Spleen (tissue), 13 donors: ENCODE measurements at places on chromosomes 11 and 22. TPM values are rescaled to one million over a fixed set of nuclear protein-coding genes. Genes with fewer than 3 reads are reported as not detected.

The MYRF gene
- 0.79 TPM for total RNA-seq

The TUBA8 gene
- 2.6 TPM for total RNA-seq

GRCh38 chr11:93476796-93477195, 66.4 kb downstream of the SMCO4 start:
- H3K27ac ChIP-seq: no peak overlapping the region
- no peaks in the 10 kb centered on the region for H3K27me3 ChIP-seq
- DNase-seq: no peak
- H3K36me3 ChIP-seq: peaks cover 49% of the 10 kb centered on the region

The FOLR2 gene
- total RNA-seq: 62.3 TPM

GRCh38 chr22:39717099-39717498, 146.5 kb downstream of the CACNA1I start:
- H3K4me3 ChIP-seq: no peak overlapping the region
- H3K27ac ChIP-seq: no peak overlapping the region
- no peaks in the 10 kb centered on the region for H3K4me1 ChIP-seq
- H3K27me3 ChIP-seq: no peaks in the 10 kb centered on the region
- DNase-seq: no peak

The OR4X1 gene
- total RNA-seq: not detected

DNA sequence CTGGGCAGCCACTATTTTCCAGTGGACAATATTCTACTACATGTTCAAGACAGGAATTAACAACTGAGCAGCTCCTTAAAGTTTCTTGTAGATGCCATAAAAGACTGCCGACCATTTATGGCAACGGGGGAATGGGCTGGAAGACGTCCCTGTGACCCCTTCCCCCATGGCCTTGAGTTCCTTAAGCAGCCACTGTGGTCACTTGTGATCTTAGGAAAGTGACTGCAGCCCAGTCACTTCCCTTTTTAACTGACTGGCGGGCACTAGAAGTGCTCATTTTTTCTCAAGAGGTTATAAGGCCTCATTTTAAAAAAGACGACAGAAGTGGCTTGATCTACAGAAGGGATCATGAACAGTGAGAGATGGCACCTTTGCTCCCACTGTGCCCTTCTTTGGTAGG, 153.2 kb upstream of the NARS2 start:
- H3K4me1 ChIP-seq: no peaks in the 10 kb centered on the region
- no peak overlapping the region for H3K27ac ChIP-seq
- no peaks in the 10 kb centered on the region for H3K36me3 ChIP-seq

GRCh38 chr11:119404872-119405271, 18.1 kb downstream of the THY1 start:
- no peak overlapping the region for H3K4me3 ChIP-seq
- H3K36me3 ChIP-seq: no peaks in the 10 kb centered on the region
- no peaks in the 10 kb centered on the region for H3K4me1 ChIP-seq
- H3K27me3 ChIP-seq: no peaks in the 10 kb centered on the region

The REXO2 gene
- total RNA-seq: 77.7 TPM

- H3K27ac ChIP-seq: no peak overlapping the region
- no peak overlapping the region for H3K4me3 ChIP-seq
- H3K4me1 ChIP-seq: no peaks in the 10 kb centered on the region
- no peaks in the 10 kb centered on the region for H3K36me3 ChIP-seq
These were observed 97.2 kb downstream of the FBXO7 start for GRCh38 chr22:32571761-32572160.

DNA sequence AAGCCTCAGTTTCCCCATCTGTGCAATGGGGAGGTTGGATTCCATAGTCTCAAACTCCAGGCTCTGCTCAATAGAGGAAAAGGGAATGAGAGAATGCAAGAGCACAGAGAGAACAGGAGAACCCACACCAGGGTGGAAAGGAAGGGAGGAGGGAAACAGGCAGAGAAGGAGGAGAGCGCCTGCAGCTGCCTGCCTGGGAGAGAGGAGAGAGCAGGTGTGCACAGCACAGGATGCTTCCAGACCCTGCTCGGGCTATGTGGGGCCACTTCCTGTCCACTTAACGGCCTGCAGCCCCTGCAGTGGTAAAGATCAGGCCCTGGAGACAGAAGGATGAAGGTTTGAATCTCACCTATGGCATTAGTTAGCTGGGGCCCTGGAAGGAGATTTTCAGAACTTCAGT, 12.3 kb downstream of the LRRC32 start:
- peaks cover 16% of the 10 kb centered on the region for H3K4me1 ChIP-seq
- peaks cover 4% of the 10 kb centered on the region for H3K27me3 ChIP-seq
- no peak overlapping the region for H3K4me3 ChIP-seq
- peak; percentile 40 for DNase-seq
- H3K27ac ChIP-seq: no peak overlapping the region
- no peaks in the 10 kb centered on the region for H3K36me3 ChIP-seq

DNA sequence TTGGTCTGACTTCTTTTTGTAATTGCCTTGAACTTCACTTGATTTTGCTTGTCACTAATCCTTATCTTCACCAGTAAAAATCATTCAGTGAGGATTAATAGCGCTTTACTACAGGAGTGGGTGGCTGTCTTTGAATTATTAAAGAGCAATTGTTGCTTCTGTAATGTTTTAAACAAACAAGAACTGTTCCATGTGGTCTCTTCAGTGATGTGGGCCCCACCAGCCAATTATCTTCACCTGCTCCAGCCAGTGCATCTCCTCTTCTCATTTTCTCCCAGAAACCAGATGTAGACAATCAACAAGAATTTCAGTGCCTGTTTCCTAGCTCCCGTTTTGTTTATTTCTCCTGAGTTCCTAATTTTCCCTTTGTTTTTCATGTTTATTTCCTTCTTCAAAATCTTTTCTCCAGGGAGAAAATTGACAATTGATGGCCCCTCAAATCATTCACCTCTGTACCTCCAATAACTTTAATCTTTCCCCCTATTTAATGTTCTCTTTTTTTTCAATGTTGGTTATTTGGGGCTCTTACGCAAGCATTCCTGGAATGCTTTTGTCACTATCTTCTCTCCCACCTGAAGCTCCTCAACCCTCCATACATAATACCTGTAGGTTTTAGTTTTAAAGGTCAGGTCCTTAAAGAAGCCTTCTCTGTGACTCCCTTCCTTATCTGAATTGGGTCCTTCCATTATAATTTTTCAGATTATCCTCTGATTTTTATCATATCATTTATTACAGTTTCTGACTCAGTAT, 115.1 kb downstream of the ARFGAP2 start:
- H3K27ac ChIP-seq: no peak overlapping the region
- no peak for DNase-seq
- no peaks in the 10 kb centered on the region for H3K4me1 ChIP-seq
- peaks cover 15% of the 10 kb centered on the region for H3K36me3 ChIP-seq
- no peaks in the 10 kb centered on the region for H3K27me3 ChIP-seq
- no peak overlapping the region for H3K4me3 ChIP-seq

GRCh38 chr11:133892126-133892525, 46.8 kb upstream of the SPATA19 start:
- H3K27ac ChIP-seq: no peak overlapping the region
- H3K36me3 ChIP-seq: no peaks in the 10 kb centered on the region
- H3K27me3 ChIP-seq: no peaks in the 10 kb centered on the region
- DNase-seq: no peak
- H3K4me1 ChIP-seq: no peaks in the 10 kb centered on the region
- H3K4me3 ChIP-seq: no peak overlapping the region

The APOL4 gene
- total RNA-seq: not detected

The BCO2 gene
- total RNA-seq: 3.8 TPM

- H3K4me3 ChIP-seq: no peak overlapping the region
- no peak overlapping the region for H3K27ac ChIP-seq
- no peaks in the 10 kb centered on the region for H3K4me1 ChIP-seq
- no peak for DNase-seq
- H3K27me3 ChIP-seq: no peaks in the 10 kb centered on the region
- H3K36me3 ChIP-seq: no peaks in the 10 kb centered on the region
These were observed 118.2 kb upstream of the BLID start for GRCh38 chr11:122234257-122234656.

The SLC37A2 gene
- 85.7 TPM for total RNA-seq

DNA sequence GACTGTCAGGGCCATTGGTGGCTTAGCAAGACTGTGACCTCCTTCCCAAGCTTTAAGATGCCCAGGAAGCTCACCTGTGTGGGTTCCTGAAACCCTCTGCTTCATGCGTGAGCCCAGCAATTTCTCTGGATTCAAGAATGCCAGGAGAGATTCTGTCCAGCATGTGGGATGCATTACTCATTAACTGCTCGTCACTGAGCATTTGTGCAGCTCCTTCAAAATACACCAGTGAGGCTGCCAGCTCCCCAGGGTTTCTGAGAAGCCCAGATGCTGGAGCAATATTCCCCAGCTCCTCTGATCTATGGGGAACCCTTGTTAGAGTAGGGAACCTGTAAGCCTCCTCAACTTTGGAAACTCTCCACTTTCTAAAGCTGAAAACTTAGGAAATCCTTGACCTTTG, 126.5 kb downstream of the CHST1 start:
- H3K27me3 ChIP-seq: no peaks in the 10 kb centered on the region
- H3K4me3 ChIP-seq: no peak overlapping the region
- H3K36me3 ChIP-seq: no peaks in the 10 kb centered on the region

GRCh38 chr11:117725048-117725734, 71.8 kb downstream of the DSCAML1 start:
- no peaks in the 10 kb centered on the region for H3K36me3 ChIP-seq
- no peak overlapping the region for H3K4me3 ChIP-seq
- H3K27me3 ChIP-seq: peaks cover 4% of the 10 kb centered on the region
- no peaks in the 10 kb centered on the region for H3K4me1 ChIP-seq

DNA sequence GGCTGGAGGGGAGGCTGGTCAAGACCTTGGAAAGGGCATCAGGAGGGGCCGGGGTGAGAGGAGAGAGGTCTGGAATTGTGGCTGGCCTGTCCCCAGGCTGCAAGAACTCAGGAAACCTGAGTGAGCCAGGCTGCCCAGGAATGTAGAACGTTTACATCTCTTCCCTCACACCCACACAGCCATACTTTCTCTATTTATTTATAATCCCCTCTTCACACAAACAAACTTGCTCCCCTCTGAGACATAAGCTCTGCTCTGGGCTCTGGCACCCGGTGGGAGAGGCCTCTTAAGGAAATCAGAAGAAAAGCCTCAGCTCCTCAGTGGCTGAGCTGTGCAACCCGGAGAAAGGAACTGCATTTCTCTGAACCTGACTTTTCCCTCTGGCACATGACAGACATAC, 5.5 kb downstream of the CHRDL2 start:
- H3K27me3 ChIP-seq: peaks cover 4% of the 10 kb centered on the region
- H3K27ac ChIP-seq: no peak overlapping the region
- no peak for DNase-seq
- H3K36me3 ChIP-seq: no peaks in the 10 kb centered on the region

The LRRC74B gene
- not detected for total RNA-seq

- no peak for DNase-seq
- H3K27ac ChIP-seq: no peak overlapping the region
- peaks cover 65% of the 10 kb centered on the region for H3K4me1 ChIP-seq
- H3K4me3 ChIP-seq: peak overlapping the region; percentile 71
- H3K36me3 ChIP-seq: no peaks in the 10 kb centered on the region
These were observed 1.5 kb downstream of the IGSF9B start for GRCh38 chr11:133955081-133955891.

DNA sequence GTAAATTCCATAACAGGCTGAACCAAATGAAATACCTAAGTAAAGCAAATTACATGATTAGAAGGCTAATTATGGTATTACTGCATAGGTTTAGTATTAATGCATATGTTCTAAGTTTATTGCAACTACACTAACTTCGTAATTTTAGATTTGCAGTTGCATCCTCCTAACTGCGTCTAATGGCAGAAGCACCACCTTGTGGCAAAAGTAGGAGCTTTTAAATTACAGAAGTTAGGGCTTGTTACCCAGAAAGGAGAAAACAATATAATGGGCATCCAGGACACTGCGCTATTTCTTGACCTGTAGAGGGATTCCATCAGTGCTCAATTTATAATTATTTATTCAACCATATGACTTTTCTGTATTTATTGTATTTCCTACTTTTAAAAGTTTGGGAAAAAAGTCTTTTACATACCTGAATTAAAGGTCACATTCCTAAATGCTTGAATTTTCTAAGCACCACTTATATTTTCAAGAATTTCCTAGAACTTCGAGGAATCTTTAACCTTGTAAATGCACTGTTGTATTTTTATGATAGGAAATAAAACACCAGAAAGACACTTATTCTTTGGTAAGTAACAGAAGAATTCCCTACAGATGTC, 16.3 kb upstream of the GPR83 start:
- H3K4me3 ChIP-seq: no peak overlapping the region
- DNase-seq: no peak
- H3K4me1 ChIP-seq: no peaks in the 10 kb centered on the region
- H3K27me3 ChIP-seq: no peaks in the 10 kb centered on the region
- H3K36me3 ChIP-seq: peaks cover 17% of the 10 kb centered on the region

DNA sequence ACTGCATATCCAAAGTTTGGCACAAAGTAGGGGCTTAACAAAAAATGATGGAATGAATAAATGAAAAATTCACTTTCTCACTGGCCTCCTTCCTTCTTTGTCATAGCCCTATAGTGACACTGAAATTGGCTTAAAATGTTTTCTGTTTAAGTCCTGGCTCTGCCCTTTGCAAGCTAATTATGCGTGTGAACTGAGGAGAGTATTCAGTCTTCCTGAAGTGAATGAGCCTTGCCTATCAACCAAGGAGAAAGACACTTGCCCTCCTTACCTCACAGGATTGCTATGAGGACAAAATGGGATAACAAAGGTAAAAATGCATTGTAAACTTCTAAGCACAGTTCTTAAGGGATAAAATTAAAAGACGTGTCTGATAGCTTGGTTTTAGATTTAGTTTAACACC, 729.8 kb upstream of the ANO3 start:
- H3K27ac ChIP-seq: no peak overlapping the region
- no peaks in the 10 kb centered on the region for H3K36me3 ChIP-seq
- DNase-seq: no peak
- no peaks in the 10 kb centered on the region for H3K27me3 ChIP-seq
- no peaks in the 10 kb centered on the region for H3K4me1 ChIP-seq

GRCh38 chr11:125425601-125426000, 70.5 kb downstream of the FEZ1 start:
- no peak overlapping the region for H3K4me3 ChIP-seq
- H3K4me1 ChIP-seq: no peaks in the 10 kb centered on the region
- no peaks in the 10 kb centered on the region for H3K27me3 ChIP-seq

The OSBP2 gene
- total RNA-seq: 41.4 TPM

The PAMR1 gene
- 5.0 TPM for total RNA-seq

The NTM gene
- total RNA-seq: 1.6 TPM

The OR5B21 gene
- total RNA-seq: not detected

The SNX19 gene
- 103 TPM for total RNA-seq

DNA sequence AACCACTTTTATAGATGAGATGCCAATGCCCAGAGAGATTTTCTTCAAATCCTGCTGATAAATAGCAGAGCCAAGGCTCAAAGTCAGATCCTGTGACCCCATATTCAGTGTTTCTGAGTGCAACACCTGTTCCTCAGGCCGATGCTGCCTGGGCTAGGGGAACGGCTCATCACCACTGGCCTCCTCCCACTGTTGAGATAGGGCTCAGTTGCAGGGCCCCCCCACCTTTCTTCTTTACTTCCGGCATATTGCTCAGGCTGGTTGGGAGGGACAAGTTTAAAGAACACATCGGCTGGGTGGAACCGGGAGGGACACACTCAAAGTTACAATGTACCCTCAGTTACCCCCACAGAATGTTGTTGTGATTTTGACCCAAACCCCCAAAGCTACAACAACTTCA, 88.3 kb upstream of the CRTAM start:
- H3K27me3 ChIP-seq: no peaks in the 10 kb centered on the region
- peak overlapping the region; percentile 89 for H3K27ac ChIP-seq
- DNase-seq: no peak

The FAM111B gene
- 5.8 TPM for total RNA-seq
